Myometrial cell (primary cell): ENCODE measurements at places on chromosomes 1 and 21. TPM values are rescaled to one million over a fixed set of nuclear protein-coding genes. Genes with fewer than 3 reads are reported as not detected.

TCEA3 gene
- total RNA-seq = 3.0 and 4.6 TPM in 2 replicates

RCSD1 gene
- 0.18 and 0.29 TPM in 2 replicates for total RNA-seq

OPTC gene
- total RNA-seq = not detected in 2 replicates

SLAMF9 gene
- not detected in 2 replicates for total RNA-seq

BARHL2 gene
- total RNA-seq = not detected in 2 replicates

TACSTD2 gene
- total RNA-seq = under 0.01 TPM in 1 of 2 replicates, not detected in the other

KCNK2 gene
- 7.8 and 11.5 TPM in 2 replicates for total RNA-seq
